ENCODE measurements at places on chromosomes 13 and 19.
A peak's percentile ranks its signal among the peaks of the same experiment; 100 is the strongest.

DNA sequence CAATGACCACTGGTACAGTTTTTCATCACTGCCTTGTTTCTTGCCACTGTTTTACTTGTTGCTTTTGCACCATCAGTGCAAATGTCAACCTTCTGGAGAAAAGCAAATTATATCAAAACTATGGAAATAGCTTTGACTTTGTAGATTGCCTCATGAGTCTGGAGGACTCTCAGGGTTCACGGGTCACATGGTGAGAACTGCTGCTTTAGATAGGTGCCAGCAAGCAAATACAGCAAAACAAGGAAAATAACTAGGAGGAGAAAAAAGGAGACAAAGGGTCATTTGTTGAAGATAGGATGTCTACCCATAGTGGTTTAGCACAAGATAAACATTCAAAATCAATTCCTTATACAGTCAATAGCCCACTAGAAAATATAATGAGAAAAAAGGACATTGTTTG lies 33.1 kb downstream of the POLR1D start:
- DNase-seq, result no peak

- no peak for DNase-seq
Measured at GRCh38 chr13:66864627-66865026, 365.5 kb downstream of the PCDH9 start.

DNA sequence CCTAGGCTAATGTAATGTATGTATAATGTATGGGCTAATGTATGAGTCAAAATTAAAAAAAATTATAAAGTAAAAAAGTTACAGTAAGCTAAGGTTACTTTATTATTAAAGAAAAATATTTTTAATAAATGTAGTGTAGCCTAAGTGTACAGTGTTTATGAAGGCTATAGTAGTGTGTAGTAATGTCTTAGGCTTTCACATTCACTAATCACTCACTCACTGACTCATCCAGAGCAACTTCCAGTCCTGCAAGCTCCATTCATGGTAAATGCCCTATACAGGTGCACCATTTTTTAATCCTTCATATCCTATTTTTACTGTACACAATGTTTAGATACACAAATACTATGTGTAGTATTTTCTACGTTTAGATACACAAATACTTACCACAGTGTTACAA lies 1.8 kb upstream of the TMEM272 start:
- DNase-seq, result no peak

DNA sequence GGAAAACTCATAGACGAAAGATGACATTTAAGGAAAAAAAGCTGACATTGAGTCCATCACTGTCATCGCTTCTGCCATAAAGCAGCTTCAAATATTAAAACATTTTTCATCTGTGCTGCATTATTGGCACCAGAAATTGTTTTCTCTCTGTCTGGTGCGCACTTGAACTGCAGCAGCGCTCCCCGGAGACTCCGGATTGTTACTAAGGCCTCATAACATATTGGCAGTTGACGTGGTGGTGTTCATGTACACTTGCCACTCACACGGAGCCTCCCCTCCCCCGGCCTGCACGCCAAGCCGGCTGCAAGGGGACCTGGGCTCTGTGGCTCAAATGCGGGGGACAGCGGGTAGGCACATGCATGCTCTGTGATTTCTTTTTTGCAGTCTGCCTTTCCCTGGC lies 203.2 kb downstream of the TSHZ3 start:
- DNase-seq, result no peak

- DNase-seq, result no peak
Measured at GRCh38 chr19:11551603-11552235, 7.3 kb downstream of the ELOF1 start.

- DNase-seq, result no peak
Measured at GRCh38 chr19:18941628-18942354, 774 bp upstream of the HOMER3 start.

DNA sequence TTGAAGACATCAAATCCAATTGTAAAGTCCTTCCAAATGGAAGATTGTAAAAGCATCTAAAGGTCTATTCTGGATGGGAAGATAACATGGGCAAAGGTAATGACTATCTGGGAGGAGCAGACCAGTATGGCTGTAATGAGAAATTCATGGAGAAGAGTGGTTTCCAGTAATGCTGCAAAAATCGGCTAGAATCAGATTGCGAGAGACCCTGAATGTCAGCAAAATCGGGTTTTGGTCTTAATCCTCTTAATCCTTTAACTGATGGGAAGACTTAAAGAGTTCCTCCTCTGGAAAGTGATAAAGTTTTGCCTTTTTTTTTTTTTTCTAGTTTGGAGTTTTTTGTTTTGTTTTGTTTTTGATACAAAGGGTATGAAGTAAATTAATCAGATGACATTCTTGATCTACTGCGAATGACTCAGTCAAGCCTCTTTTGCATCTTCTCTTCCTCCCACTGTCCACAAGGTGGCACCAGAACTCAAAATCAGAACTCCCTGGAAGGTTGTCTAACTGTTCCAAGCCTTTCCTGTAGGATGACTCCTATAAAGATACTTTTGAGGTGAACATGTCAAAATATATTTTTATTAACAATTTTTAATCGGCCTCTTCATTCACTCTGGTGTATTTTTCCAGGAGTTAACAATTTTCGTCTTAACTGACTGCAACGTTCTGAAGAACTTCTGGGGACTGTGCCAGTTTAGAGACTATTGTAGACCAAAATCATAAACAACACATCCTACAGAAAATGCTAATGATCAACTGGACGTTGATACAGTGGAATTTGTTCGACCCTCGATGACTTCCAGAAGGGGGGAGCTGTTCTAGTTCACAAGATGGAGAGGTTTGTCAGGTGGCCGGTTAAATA lies 213.3 kb upstream of the MIR17HG start:
- peak; percentile 38 for DNase-seq

All from NCI-H1417 treated with DMSO at 0.1 percent for 48 hours (cell line).